ENCODE measurements at places on chromosomes 1 and 21.

DNA sequence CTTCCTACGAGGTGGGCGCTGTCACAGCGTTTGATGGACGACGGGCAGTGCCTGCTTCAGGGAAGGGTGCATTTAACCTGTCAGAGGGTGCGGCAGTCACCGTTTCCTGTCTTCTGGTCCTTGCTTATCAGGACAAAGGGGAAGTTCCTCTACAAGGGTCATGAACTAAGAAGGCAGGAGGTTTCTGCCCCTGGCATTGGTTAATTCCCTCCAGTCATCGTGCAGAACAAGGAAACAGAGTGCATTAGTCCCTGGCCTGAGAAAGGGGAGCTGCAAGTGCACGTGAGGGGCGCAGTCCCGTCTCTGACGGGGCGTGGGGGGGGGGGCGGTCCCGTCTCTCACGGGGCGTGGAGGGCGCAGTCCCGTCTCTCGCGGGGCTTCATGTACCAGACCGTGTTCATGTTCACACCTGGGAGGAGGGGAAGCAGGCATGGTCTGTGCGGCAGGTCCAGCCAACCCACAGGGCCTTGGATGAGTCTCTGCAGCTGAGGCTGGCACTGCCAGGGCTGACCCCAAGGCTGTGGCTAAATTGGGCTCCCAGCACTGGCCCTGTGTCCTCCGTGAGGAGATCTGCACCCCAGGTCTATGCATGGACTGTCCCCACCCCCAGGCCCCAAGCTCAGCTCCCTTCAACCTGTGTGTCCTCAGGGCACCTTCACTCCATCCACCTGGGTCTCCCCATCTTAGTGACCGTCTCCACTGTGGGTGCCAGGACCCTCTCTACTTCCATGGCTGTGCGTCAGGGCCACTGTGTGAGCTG, 89.2 kb upstream of the COL6A1 start:
- no peak for DNase-seq

DNA sequence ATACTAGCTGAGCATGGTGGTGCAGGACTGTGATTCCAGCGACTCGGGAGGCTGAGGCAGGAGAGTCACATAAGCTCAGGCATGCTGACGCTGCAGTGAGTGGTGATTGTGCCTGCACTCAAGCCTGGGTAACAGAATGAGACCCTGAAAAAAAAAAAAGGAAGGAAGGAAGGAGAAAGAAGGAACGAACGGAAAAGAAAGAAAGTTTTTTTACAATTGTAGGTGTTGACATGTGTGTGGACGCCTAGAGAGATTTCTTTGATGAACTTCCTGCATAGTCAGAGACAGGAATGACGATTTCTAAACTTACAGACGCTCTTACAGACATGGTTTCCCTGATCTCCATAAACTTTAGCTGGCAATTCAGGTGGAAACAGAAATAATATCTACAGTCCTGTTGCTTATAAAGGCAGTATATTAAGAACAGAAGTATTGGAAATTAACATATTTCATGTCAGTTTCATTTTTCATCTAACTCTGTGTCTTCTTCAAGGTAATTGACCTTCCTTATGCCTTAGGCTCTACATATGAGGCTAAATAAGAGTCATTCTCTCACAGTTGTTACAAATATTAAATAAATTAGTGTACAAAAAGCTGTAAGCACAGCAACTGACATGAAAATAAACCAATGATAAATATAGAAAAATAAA, 4.1 kb downstream of the SAMSN1 start:
- no peak for DNase-seq

DNA sequence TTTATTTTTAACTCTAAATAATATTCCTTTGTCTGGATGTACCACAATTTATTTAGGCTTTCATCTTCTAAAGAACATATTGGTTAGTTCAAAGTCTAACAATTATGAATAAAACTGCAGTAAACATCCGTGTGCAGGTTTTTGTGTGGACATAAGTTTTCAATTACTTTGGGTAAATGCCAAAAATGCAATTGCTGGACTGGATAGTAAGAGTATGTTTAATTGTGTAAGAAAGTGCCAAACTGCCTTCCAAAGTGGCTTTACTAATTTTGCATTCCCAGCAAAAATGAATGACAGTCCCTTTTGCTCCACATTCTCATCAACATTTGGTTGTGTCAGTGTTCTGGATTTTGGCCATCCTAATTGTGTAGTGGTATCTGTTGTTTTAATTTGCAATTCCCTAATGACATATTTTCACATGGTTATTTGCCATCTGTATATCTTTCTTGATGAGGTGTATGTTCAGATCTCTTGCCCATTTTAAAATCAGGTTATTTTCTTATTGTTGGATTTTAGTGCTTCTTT, 113.8 kb downstream of the DPYD start:
- no peak for DNase-seq

DNA sequence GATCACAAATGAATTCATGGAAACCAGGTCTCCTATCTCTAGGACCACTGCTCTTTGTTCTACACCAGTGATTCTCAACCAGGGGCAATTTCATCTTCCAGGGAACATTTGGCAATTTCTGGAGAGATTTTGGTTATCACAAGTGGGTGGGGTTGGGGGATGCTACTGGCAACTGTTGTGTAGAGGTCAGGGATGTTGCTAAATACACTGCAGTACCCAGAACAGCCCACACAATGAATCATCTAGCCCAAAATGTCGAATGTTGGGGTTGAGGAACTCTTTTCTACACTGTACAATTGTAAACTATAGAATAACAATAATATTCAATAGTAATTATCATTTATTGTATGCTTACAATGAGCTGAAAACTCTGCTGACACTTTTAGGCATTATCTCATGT, 55.7 kb upstream of the UBE2U start:
- DNase-seq = no peak

All from NCI-H146 (cell line).